Hematopoietic multipotent progenitor cell treated with erythropoietin and hydrocortisone succinate and interleukin-3 and kit ligand, for 6 days (in vitro differentiated cells): ENCODE measurements at places on chromosomes 11 and 22.

- DNase-seq, result no peak
Measured at GRCh38 chr22:49306632-49307480, 520.8 kb downstream of the BRD1 start.

DNA sequence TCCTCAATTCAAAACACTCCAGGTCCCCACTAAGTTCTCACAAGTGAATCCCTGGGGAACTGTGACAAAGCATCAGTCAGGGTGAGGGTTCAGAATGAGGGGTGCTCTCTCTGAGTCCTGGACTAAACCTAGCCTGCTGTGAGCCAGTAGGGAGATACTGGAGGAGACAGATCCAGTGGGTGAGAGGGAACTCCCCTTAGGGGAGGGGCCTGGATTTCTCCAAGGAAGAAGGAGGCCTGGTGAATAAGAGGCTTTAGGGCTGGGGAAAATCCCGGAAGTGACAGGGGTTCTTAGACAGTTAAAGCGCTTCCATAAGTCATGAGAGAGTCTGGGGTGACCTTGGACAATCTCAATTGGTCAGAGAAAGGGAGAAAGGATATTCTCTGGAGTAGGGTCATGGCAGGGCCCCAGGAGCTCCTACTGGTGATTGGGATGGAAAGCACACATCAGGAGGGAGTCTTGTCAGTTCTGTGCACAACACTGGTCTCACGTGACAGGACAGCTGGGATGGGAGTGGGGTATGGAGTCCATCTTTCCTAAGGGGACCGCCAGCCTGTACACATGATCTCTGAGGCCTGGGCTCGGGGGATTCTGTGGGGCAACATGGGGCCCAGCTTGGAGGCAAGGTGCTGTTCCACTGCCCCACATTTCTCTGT, 1.5 kb downstream of the TBC1D10A start:
- DNase-seq, result no peak

DNA sequence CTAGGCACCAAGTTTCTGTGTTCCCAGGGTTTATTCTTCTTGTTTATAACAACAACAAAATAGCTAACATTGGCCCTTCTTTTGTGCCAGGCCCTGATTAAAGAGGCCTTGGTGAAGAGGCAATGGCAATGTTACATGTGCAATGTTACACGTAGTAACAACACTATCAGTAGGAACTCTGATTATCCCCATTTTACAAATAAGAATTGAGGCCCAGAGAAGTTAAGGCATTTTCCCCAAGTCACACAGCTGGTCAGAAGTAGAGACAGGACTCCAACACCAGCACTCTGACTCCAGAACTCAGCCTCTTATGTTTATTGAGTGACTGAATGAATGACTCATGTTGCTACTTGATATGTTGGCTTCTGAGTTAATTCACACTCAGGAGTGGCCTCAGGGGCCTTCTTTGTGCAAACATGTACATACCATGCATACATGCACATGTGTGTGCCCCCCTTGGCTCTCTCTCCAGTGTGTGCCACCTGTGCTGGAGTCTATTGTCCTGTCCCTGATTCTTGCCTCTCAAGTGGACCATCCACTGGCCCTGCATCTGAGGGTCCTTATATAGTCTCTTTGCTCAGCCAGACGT, 98.4 kb downstream of the TP53I11 start:
- no peak for DNase-seq

DNA sequence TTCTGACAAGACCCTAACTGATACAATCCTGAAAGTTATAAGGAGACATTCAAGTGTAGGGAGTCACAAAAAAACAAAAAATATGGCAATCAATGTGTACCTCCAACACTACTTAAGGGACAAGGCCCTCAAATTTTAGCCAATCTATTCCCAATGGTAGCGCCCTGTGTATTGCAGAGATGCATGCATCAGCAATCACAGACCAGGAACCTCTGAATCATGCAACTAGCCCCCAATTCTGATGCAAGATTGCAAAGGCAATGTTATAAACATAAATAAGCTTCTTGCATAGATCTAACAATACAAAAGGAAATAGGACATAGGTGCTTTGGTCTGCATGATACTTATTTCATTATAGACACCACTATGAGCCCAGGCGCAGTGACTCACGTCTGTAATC, 29.7 kb upstream of the SIK2 start:
- no peak for DNase-seq

DNA sequence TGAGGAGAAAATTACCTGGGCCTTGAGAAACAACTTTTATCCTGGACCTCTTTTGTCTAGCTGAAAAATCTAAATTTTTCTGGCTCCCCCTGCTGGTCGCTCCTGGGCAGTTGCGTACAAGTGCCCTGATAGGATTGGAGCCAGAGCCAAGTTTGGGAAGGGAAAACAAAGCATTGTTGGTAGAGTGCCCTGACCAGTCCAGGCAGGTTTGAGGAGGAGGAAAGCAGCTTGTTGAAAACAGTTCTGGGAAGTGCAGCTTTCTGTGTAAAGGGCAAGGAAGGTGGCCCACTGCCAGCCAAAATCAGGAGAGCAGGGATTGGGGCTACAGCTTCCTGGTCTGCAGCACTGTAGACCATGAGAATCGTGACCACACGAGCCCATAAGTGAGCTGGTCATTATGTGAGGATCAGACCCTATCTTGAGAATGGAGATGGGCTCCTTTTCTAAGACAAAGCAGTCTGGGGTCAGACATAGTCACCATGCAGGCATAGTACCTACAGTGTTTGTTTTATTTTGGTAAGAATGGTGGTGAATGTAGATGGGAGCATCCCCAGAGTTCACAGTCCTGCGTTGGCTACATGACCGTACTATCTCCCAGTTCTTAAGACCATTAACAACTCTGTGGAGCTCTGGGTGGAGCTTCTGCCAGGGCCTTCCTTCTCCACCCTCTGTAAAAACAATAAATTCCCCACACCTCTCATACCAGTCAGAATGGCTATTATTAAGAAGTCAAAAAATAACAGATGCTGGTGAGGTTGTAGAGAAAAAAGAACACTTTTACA, 21.3 kb upstream of the PIK3IP1 start:
- peak; percentile 71 for DNase-seq

- no peak for DNase-seq
Measured at GRCh38 chr22:44347549-44347948, 34.8 kb upstream of the SHISAL1 start.

DNA sequence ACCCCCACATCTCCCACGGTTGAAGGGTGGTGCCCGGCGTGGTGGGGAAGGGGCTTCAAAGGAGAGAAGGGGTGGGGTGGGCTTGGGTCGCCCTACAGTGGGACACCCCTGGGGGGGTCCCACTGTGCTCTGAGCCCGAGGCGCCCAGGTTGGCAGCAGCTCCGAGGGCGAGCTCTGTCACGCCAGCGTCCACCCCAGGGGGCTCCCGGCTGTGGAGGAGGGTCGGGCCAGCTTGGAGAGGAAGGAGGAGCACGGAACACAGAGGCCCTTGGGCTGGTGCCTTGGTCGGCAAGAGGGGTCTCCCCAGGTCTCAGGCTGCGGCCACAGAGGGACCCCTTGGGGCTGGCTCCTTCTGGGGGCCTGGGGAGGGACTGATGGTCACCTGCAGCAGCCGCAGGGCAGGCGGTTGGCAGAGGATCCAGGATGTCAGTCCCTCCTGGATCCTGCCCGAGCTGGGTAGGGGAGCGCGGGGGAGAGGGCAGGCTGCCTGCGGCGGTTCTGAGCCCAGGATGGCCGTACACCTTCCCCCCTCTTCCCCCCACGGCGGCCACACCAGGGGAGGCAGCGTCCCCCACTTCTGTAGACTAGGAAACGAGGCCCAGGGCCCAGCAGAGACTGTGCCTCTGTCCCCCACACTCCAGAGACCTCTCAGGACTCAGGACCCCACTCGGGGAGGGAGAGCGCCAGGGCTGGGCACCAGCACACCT, 788 bp downstream of the MUC6 start:
- no peak for DNase-seq

- DNase-seq, result no peak
Measured at GRCh38 chr22:42431401-42432019, 693 bp downstream of the NFAM1 start.
